Esophagus squamous epithelium (tissue), 5 donors: ENCODE measurements at places on chromosomes 1 and 21.
A peak's percentile ranks its signal among the peaks of the same experiment; 100 is the strongest.

DNA sequence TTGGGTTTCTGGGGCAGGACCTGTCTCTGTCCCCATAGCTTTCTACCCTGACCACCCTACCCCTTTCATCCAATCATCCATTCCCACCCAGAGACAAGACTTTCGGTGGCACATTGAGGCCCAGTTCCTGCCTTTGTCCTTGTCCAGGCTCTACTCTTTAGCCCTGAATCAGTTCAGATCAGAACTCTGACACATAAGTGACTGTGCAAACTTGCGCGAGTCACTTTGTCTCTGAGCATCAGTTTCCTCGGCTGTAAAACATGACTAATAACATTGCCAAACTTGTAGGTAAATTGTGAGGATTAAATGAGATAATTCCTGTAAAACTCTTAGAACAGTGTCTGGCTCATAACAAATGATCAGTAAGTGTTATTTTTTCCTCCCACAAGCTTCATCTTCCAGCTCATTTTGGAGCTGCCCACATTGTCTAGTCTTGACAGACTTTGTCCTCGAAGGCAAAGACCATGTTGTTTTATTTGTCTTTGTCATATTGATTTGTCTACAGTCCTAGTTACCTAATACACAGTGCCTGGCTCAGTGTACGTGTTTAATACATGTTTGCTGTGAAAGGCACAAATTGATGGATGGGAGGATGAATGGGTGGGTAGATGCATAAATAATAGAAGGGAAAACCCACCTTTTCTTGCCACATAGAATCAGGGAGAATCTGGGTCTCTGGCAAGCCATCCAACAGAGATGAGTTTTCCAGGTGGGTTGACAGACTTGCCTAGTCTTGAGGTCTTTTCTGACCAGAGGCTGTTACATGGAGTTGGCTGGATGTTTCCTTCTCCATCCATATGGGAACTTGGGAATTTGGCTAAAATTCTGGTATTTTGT lies 262.9 kb downstream of the OMA1 start:
- H3K36me3 ChIP-seq: no peaks in the 10 kb centered on the region
- no peak overlapping the region for H3K4me3 ChIP-seq
- DNase-seq: no peak
- H3K27ac ChIP-seq: no peak overlapping the region
- H3K4me1 ChIP-seq: no peaks in the 10 kb centered on the region

DNA sequence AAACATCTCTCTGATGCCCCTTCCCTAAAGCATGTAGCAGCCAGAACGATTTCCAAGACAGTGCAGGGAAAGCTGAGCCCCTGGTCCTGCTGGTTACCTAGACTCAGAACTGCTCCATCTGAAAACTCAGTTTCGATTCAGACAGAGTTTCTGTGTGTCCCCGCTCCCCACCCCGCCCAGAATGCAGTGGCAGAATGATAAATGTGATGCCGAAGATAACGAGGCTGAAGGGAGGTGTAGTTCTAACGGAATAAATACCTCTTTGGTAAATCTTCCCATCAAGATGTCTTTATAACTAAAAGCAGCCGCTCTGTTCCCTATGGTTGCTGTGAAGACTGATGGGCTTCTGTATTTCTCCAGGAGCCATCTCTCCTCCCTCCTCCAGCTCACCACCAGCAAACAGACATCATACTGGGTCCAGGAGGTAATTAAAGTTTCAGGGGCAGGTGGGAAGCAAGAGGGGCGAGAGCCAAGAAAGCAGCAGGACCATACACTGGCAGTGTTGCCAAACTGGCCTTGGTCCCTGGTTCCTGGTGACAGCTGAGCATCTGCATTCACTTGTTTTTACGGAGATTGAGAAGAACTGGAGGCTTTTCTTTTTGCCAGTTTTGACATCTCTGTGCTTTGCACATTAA lies 76.9 kb downstream of the DDX20 start:
- no peak for DNase-seq
- no peaks in the 10 kb centered on the region for H3K27me3 ChIP-seq
- no peaks in the 10 kb centered on the region for H3K4me1 ChIP-seq
- H3K36me3 ChIP-seq: no peaks in the 10 kb centered on the region
- no peak overlapping the region for H3K27ac ChIP-seq
- H3K4me3 ChIP-seq: no peak overlapping the region

DNA sequence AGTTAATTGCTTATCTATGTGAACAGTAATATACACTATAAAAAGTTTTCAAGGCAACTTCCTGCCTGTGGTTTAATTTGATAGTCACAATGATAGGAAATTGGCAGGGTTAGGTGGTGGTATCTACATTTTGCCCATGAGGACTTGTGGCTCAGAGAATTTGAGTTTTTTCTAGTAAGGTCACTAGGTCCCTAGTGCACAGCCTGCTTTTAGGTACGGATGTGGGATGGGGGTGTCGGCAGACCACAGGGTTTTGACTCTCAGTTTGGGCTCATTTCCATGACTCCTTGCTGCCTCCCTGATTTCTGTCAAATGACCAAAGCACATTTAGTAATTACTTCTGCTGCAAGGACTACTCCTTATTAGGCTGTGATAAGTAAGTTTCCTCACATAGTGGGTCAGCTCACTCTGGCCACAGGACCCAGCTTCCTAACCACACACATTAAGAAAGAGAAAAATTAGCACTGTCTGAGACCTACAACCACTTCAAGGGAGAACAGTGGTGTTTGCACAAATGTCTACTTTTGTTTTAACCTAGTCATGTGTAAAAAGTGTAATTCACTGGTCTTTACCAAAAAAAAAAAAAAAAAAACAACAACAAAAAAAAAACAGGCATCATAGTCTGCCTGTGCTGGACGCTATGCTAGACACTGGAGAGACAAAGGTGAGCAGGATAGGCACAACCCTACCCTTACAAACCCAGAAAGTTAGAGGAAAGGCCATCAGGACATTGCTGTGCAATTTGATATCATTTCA lies 43.7 kb downstream of the MRPL39 start:
- no peak overlapping the region for H3K27ac ChIP-seq
- DNase-seq: no peak
- H3K4me1 ChIP-seq: peaks cover 38% of the 10 kb centered on the region
- H3K4me3 ChIP-seq: no peak overlapping the region
- no peaks in the 10 kb centered on the region for H3K27me3 ChIP-seq

GRCh38 chr1:24266398-24266941 lies 52.7 kb upstream of the GRHL3 start:
- no peak overlapping the region for H3K4me3 ChIP-seq
- H3K36me3 ChIP-seq: no peaks in the 10 kb centered on the region
- no peak for DNase-seq

DNA sequence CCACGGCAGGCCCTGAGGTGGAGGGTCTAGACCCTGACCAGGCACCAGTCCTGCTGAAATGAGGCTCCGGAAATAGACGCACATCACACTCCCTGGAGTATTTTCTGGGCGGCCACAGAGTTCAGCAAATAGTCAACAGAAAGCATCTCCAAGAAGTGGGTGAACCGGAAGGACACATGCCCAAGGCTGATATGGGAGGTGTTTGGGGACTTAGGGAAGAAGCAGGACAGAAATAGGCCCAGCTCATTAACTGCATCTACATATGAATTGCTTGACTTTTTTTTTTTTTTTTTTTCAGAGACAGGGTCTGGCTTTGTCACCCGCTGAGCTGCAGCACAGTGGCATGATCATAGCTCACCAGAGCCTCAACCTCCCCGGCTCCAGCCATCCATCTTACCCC lies 36.5 kb upstream of the GPR157 start:
- peaks cover 76% of the 10 kb centered on the region for H3K4me1 ChIP-seq
- H3K27ac ChIP-seq: peak overlapping the region; percentile 95
- DNase-seq: no peak
- H3K36me3 ChIP-seq: no peaks in the 10 kb centered on the region
- H3K4me3 ChIP-seq: no peak overlapping the region
- H3K27me3 ChIP-seq: no peaks in the 10 kb centered on the region
